BJ (cell line): ENCODE measurements at places on chromosomes 11 and 22. TPM values are rescaled to one million over a fixed set of nuclear protein-coding genes. Genes with fewer than 3 reads are reported as not detected.

DNA sequence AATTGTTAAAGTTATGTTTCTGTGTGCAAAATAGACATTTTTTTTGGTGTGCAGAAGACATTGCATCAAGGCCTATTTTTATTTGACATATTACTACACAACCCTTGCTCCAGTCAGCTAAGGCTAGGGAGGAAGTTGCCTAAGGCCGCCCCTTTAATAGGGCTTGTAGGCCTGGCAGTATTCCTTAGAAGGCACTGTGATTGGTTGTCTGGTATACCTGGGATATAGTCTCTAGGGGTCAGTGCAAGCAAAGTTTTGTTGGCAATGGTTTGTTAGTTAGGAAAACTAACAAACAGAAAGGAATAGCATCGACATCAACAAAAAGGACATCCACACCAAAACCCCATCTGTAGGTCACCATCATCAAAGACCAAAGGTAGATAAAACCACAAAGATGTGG is 16.9 kb downstream of the CCDC15 start:
- no peak for DNase-seq

- DNase-seq = no peak
These were observed 14.9 kb downstream of the EHD1 start for GRCh38 chr11:64863391-64864060.

Gene A4GALT
- polyA plus RNA-seq = 3.1 and 6.7 TPM in 2 replicates

Gene SLC22A6
- polyA plus RNA-seq = not detected in 2 replicates
